ENCODE measurements at places on chromosomes 5 and 9.

GRCh38 chr9:103025796-103026195 lies 30.7 kb downstream of the CYLC2 start:
- H3K27me3 ChIP-seq: no peaks in the 10 kb centered on the region
- no peaks in the 10 kb centered on the region for H3K36me3 ChIP-seq
- no peak for DNase-seq
- no peaks in the 10 kb centered on the region for H3K4me1 ChIP-seq

GRCh38 chr9:135667463-135668001 lies 4.4 kb downstream of the LCN9 start:
- no peak overlapping the region for H3K4me3 ChIP-seq
- no peaks in the 10 kb centered on the region for H3K36me3 ChIP-seq
- no peak overlapping the region for H3K27ac ChIP-seq
- no peak for DNase-seq

DNA sequence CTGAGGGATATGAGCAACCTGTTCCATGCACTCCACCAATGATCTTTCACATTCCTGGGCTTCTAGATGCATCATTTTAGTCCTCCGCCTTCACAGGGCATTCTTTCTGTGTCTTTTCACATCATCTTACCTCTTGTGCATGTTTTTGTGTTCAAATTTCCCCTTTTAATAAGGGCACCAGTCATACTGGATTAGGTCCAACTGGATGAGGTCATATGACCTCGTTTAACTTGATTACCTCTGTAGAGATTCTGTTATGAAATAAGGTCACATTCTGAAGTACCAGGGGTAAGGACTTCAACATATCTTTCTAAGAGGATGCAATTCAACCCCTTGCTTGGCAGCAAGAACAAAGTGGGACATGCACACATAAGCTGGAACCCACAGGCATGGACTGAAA lies 335.3 kb upstream of the TLE4 start:
- no peak overlapping the region for H3K27ac ChIP-seq
- H3K4me3 ChIP-seq: no peak overlapping the region
- H3K36me3 ChIP-seq: no peaks in the 10 kb centered on the region
- no peaks in the 10 kb centered on the region for H3K4me1 ChIP-seq

DNA sequence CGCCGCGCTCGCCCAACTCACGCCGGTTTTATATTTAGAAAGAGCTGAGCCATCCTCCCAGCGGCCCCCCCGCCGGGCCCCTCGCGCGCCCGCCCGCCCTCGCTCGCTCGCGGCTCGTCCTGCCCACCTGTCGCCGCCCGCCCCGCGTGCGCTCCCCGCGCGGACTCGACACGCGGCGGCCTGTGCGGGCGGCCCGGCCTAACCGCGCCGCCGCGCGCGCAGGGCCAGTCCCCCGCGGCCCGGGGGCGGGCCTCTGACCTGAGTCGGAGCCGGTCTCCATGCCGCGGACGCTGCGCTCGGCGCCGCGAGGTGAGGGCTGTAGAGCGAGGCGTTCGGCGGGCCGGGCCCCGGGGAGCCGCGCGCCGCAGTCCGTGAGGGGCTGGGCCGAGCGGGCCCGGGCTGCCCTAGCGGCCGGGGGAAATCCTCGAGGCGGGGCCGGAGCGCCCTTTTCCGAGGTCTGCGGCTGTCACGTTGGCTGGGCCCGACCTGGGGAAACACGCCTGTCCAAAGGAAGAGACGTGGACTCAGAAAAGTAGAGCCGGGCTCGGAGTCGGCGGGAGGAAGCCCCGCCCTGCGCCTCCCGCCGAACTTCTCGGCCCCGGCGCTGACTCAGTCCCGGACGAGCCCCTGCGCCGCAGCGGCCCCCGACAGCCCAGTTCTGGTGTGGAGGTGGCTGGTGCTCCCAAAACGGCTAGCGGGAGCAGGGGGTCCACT lies at the start of gene ECPAS:
Gene ECPAS, minus strand, starts transcription at position 526 of the 714 bp plus-strand sequence. CDS start 11,465 bp downstream, outside the sequence.
- peak; percentile 90 for DNase-seq
- peaks cover 5% of the 10 kb centered on the region for H3K4me1 ChIP-seq
- no peaks in the 10 kb centered on the region for H3K27me3 ChIP-seq
- H3K27ac ChIP-seq: peak within 1 kb of the TSS; percentile 84
- no peaks in the 10 kb centered on the region for H3K36me3 ChIP-seq

Data from small intestine (tissue), 16 donors.